ENCODE measurements at places on chromosomes 12 and 14.

GRCh38 chr12:2997989-2998670 lies 38.9 kb downstream of the TEAD4 start:
- no peak for DNase-seq

DNA sequence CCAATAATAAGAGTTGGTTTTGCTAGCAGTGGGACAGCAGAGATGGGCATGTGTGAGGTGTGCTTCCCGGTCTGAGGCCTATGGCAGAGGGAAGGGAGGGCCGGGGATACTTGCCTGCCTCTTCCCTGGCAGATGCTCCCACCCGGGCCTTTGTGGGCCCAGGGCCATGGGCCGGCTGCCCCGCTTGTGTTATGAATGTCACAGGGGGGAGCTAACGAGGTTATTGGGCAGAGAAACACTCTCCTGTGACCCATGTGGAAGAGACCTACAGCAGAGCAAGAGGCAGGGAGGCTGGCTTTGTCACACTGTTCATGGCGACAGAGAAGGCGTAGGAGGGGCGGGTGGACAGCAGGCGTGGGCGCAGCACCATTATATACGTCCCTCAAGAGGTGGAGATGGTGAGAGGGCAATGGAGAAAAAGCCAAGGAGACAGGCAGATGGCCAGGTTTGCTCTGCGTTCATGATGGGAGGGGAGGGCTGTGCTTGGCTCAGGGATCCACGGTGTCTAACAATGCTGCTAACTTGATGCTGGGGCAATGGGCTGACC lies 13.3 kb downstream of the CCND2 start:
- DNase-seq: no peak

- no peak for DNase-seq
Measured at GRCh38 chr14:92160619-92161018, 38.9 kb downstream of the CPSF2 start.

DNA sequence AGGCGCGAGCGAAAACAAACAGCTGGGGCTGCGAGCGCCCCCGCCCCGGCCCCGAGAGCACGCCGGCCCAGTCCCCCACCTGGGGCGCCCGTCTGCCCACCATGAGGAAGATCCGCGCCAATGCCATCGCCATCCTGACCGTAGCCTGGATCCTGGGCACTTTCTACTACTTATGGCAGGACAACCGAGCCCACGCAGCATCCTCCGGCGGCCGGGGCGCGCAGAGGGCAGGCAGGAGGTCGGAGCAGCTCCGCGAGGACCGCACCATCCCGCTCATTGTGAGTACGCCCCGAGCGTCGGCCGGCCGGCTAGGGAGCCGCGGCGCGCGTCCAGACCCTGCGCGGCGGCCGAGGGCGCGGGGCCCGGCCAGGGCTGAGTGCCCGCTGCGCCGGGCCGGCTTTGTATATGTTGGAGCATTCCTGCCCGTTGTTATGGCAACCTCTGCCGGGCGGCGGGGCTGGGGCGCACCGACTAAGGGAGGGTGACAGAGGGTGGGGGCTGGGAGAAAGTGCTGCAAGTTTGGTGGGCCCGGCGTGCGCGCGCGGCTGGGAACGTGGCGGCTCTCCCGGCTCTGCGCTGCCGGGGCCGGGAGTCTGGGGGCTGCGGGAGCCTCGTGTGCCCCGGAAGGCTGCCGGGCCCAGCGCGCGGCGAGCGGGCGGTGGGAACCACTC lies 367 bp downstream of the GALNT16 start:
- DNase-seq: no peak

Data from germinal center (tissue), 1 donor.